ENCODE measurements at places on chromosomes 5 and 9. TPM values are rescaled to one million over a fixed set of nuclear protein-coding genes. Genes with fewer than 3 reads are reported as not detected.

The RMI1 gene
- 1.6 TPM for total RNA-seq

The PCDHB4 gene
- 14.5 TPM for total RNA-seq

The SPATA31D1 gene
- not detected for total RNA-seq

The PPP1R2B gene
- not detected for total RNA-seq

The HEMGN gene
- 0.42 TPM for total RNA-seq

DNA sequence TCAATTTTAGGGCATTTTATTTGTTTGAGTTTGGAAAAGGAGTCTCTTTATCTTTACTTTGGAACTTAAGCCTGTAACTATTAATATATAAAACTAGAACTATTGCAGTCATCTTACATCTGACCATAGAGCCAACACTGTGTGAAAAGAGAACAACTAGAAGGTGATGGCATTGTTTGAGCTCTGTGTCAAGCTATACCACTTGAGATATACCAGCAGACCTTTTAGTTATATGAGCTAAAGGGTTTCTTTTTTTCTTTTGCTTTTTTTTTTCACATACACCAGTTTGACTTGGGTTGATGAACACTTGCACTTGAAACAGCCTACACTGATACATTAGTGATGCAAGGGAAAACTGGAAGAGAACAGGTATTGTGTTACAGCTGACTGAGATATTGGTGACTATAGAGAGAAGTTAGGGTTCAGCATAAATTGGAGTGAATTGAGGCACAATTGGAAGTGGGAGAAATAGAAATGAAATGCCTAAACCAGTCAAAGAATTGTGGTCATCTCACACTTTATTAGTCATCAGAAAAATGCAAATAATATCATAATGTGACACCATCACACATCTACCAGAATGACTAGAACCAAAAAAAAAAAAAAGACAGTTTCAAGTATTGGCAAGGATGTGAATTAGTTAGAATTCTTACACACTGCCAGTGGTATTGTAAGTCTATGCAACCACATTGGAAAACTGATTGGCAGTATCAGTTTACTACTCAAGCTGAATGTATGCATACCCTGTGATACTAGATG, 60.9 kb downstream of the ADRB2 start:
- DNase-seq: no peak
- no peaks in the 10 kb centered on the region for H3K36me3 ChIP-seq
- H3K4me1 ChIP-seq: no peaks in the 10 kb centered on the region
- H3K27ac ChIP-seq: no peak overlapping the region
- no peaks in the 10 kb centered on the region for H3K27me3 ChIP-seq
- H3K4me3 ChIP-seq: no peak overlapping the region

GRCh38 chr5:171168171-171168570, 140.9 kb upstream of the TLX3 start:
- no peaks in the 10 kb centered on the region for H3K27me3 ChIP-seq
- no peaks in the 10 kb centered on the region for H3K4me1 ChIP-seq
- no peaks in the 10 kb centered on the region for H3K36me3 ChIP-seq
- H3K4me3 ChIP-seq: no peak overlapping the region

- peaks cover 10% of the 10 kb centered on the region for H3K36me3 ChIP-seq
- no peak overlapping the region for H3K27ac ChIP-seq
- H3K4me3 ChIP-seq: no peak overlapping the region
- H3K27me3 ChIP-seq: no peaks in the 10 kb centered on the region
- H3K4me1 ChIP-seq: peaks cover 20% of the 10 kb centered on the region
- no peak for DNase-seq
These were observed 68.5 kb upstream of the TTC23L start for GRCh38 chr5:34770486-34770885.

GRCh38 chr9:77218612-77219011, 41.3 kb downstream of the VPS13A start:
- no peak for DNase-seq
- H3K36me3 ChIP-seq: no peaks in the 10 kb centered on the region
- H3K27me3 ChIP-seq: no peaks in the 10 kb centered on the region
- H3K4me1 ChIP-seq: peaks cover 4% of the 10 kb centered on the region

- no peaks in the 10 kb centered on the region for H3K36me3 ChIP-seq
- no peak overlapping the region for H3K4me3 ChIP-seq
- no peaks in the 10 kb centered on the region for H3K4me1 ChIP-seq
- no peak overlapping the region for H3K27ac ChIP-seq
- DNase-seq: no peak
These were observed 3.1 kb upstream of the IL7R start for GRCh38 chr5:35853631-35854030.

DNA sequence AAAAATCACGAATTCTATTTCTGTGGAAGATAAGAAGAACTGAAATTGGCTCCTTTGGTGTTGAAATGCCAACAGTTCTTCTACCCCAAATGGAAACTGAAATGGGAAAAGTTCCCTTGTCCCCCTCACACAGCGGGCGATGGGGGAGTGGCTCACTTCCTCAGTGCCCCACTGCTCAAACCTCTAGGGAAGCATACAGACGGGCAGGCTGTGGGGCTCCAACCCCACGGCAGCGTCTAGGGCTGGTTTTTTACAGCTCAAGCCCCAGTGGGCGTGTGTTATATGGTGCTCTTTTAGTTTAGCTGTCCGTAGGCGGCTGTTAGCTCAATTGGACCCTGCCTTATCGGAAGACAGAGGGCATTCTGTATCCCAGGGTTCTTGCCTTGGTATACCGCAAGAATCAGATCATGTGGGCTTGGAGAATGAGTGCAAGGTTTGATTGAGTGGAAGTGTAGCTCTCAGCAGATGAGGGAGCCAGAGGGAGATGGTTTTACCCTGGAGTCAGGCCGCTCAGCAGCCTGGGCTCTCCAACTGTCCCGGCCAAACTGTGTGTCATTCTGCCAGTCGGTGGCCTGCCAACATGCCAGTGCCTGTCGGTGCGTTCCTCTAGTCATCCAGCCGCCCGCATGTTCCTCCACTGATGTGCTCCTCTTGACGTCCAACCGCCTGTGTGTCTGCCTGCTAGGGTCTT, 166.3 kb upstream of the ZNF608 start:
- DNase-seq: no peak
- no peaks in the 10 kb centered on the region for H3K36me3 ChIP-seq
- peaks cover 11% of the 10 kb centered on the region for H3K4me1 ChIP-seq
- no peak overlapping the region for H3K27ac ChIP-seq
- H3K27me3 ChIP-seq: no peaks in the 10 kb centered on the region

DNA sequence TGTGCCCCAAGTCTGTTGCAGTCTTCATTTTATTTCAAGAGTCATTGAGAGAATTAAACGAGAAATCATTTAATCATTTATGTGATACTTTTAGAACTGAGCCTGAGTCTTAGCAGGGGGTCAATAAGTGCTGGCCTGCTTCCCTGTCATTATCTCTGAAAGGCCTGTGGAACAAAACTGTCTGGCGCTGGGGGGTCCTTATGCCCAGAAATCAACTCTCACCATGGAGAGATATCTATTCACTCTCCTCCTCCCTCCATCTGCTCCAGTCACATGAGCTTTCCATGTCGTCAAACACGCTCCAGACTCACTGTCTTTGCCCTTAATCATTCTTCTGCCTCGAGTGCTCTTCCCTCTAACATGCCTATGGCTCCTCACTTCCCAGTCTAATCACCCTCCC, 136.8 kb downstream of the ESM1 start:
- H3K4me3 ChIP-seq: no peak overlapping the region
- H3K27me3 ChIP-seq: no peaks in the 10 kb centered on the region
- no peak for DNase-seq
- no peaks in the 10 kb centered on the region for H3K36me3 ChIP-seq

- DNase-seq: no peak
- peaks cover 7% of the 10 kb centered on the region for H3K36me3 ChIP-seq
- peaks cover 50% of the 10 kb centered on the region for H3K4me1 ChIP-seq
- H3K4me3 ChIP-seq: no peak overlapping the region
- H3K27me3 ChIP-seq: no peaks in the 10 kb centered on the region
These were observed 18.6 kb upstream of the SLC25A51 start for GRCh38 chr9:37922363-37923117.

DNA sequence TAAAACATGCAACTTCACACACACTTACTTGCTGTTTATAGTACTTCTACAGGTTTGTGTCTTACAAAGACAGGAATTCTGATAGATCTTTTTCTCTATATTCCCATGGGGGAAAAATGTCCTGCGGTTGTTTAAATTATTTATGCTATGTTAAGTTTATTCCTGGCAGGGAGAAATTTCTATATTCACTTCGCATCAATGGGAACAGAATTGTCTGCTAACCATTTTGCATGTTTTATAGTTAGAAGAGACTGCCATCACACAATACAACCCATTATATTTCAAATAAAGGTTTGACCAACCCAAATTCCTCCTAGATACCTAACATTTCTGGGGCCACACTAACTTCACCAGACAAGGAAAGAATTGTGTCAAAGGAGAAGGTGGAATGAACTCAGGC, 110.0 kb upstream of the PRR16 start:
- H3K27ac ChIP-seq: no peak overlapping the region
- no peak overlapping the region for H3K4me3 ChIP-seq
- no peaks in the 10 kb centered on the region for H3K4me1 ChIP-seq
- no peaks in the 10 kb centered on the region for H3K27me3 ChIP-seq

GRCh38 chr5:136242611-136243010, 49.6 kb upstream of the SMIM32 start:
- no peak overlapping the region for H3K27ac ChIP-seq
- DNase-seq: no peak
- no peaks in the 10 kb centered on the region for H3K4me1 ChIP-seq
- no peak overlapping the region for H3K4me3 ChIP-seq
- H3K27me3 ChIP-seq: no peaks in the 10 kb centered on the region

DNA sequence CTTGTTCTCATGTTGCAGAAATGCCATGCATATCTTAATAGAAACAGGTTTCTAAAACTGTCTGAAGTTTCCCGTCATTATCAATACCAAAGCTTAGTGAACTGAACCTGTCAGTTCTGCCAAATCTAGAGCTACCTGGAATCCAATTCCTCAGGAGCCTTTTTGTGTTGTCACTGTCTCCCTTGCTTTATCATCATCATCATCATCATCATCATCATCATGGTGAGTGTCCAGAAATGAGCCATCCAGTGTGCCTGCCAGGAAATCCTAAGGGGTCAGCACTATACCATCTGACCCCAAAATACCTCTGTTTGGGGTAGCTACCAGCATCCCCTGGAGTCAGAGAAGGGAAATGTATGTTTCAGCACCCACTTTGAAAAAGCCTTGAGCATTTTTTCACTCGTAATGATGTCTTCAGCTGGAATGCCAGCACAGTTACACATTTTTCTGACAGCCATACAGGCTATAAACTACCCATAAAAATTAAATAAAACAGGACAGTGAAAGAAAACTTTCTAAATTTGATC, 150.3 kb downstream of the NR2F1-AS1 start:
- H3K4me3 ChIP-seq: no peak overlapping the region
- no peak for DNase-seq
- H3K4me1 ChIP-seq: no peaks in the 10 kb centered on the region
- no peak overlapping the region for H3K27ac ChIP-seq
- H3K36me3 ChIP-seq: no peaks in the 10 kb centered on the region
- H3K27me3 ChIP-seq: no peaks in the 10 kb centered on the region

GRCh38 chr5:73272351-73272750, 99.4 kb downstream of the TMEM174 start:
- no peak overlapping the region for H3K4me3 ChIP-seq

DNA sequence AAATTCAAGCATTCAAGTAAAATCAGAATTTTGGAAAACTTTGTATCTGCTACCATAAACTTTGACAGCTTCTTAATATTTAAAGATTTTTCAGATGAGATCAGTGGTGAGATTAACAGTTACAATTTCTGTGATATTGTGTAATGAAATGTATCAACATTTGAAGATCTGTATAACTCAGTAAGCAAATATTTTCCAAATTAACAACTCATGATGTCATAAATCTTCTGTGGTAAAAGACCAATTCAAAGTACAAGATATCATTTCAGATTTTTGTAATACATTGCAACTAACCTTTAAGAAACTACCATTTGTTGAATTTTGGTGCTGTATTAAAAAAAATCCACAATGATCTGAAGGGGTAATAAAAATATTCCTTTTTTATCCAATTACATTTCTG, 352.2 kb downstream of the KIAA0825 start:
- H3K4me1 ChIP-seq: no peaks in the 10 kb centered on the region
- no peak overlapping the region for H3K27ac ChIP-seq
- H3K4me3 ChIP-seq: no peak overlapping the region
- no peaks in the 10 kb centered on the region for H3K36me3 ChIP-seq
- H3K27me3 ChIP-seq: no peaks in the 10 kb centered on the region

- peaks cover 15% of the 10 kb centered on the region for H3K4me1 ChIP-seq
- no peaks in the 10 kb centered on the region for H3K36me3 ChIP-seq
- H3K4me3 ChIP-seq: peak overlapping the region; percentile 81
These were observed 1.3 kb downstream of the ENC1 start for GRCh38 chr5:74638970-74639806.

DNA sequence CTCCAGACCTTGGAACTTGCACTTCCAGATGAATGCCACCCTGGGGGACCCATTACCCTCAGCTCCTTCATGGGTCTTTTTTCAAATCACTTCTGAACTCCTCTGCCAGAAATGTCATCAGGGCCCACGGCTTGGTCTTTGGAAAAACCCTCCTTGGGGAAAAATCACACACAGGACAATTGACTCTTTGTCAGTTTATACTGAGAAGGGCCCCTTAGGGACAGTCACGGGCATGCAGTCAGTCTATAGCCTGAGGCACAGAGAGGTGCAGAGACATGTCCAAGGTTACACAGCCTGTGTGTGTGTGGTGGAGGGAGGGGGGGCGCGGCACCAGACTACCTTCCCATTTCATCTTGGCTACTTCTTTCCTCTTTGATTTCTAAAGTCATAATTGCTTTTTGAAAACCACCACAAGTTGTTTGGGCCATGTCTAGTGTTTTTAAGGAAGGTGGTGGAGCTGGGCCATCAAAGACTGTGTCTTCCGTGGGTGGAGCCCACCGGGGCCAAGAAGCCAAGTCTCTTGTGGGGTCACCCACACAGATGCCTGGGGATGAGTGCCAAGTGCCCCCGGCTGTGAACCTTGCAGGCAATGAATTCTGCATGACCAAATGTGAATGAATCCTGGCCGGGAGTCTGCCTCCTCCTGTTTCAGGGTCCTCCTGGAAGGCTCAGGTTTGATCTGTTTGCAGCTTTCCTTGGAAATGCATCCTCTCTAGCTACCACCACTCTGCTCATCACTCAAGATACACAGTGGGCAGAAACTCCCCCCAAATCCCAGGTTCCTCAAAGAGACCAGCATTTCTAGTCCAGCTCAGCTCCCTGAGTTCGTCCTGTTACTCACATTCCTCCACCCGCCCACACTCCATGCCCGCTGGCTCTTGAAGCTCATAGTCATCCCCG, 200.1 kb upstream of the TBC1D2 start:
- no peaks in the 10 kb centered on the region for H3K4me1 ChIP-seq
- no peaks in the 10 kb centered on the region for H3K36me3 ChIP-seq
- H3K4me3 ChIP-seq: no peak overlapping the region
- no peaks in the 10 kb centered on the region for H3K27me3 ChIP-seq
- no peak for DNase-seq

GRCh38 chr5:106877881-106878280, 792.9 kb downstream of the EFNA5 start:
- H3K27me3 ChIP-seq: no peaks in the 10 kb centered on the region
- no peak for DNase-seq
- no peak overlapping the region for H3K4me3 ChIP-seq
- no peaks in the 10 kb centered on the region for H3K4me1 ChIP-seq
- H3K27ac ChIP-seq: no peak overlapping the region
- no peaks in the 10 kb centered on the region for H3K36me3 ChIP-seq

- H3K27ac ChIP-seq: no peak overlapping the region
- no peaks in the 10 kb centered on the region for H3K36me3 ChIP-seq
- no peak overlapping the region for H3K4me3 ChIP-seq
- DNase-seq: no peak
- H3K4me1 ChIP-seq: no peaks in the 10 kb centered on the region
These were observed 642.3 kb downstream of the ACTL7B start for GRCh38 chr9:108213511-108213910.

Measured in thoracic aorta (tissue), 2 donors.